ENCODE measurements at places on chromosomes 13 and 19.

GRCh38 chr19:55113570-55114039 lies 3.8 kb downstream of the PPP1R12C start:
- no peak for DNase-seq

DNA sequence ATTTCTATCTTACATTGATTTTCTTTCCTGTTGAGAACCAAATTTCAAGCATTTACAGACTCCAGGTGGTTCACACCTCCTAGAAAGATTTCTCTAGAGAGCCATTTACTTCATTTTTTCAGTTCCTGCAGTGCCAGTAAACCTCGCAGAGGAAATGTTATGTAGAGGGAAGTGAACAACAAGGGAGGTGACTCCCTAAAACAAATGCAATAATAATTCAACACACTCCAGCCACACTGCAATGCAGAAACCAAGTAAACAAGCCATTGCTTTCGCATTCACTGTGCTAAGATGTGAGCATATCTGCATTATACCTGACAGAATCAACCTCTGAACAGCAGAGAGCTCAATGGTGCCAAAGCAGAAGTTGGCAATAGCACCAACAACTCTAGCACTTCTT lies 215.1 kb downstream of the RBM26 start:
- DNase-seq = no peak

DNA sequence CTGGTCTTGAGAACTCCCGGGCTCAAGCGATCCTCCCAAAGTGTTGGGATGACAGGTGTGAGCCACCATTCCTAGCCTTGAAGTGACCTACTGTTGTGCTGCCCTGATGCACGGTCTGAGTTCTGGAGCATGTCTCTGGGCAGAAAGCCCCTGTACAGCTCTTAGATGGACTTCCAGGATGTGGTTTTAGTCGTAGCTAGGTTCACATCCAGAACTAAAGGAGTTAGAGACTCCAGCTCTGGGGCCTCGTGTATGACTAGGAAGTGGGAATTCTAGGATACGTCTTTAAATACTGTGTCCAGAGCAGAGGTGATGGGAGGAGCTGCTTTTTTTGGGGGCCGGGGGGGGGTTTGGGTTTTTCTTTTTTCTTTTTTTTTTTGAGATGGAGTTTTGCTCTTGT lies 12.2 kb downstream of the UPF1 start:
- no peak for DNase-seq

DNA sequence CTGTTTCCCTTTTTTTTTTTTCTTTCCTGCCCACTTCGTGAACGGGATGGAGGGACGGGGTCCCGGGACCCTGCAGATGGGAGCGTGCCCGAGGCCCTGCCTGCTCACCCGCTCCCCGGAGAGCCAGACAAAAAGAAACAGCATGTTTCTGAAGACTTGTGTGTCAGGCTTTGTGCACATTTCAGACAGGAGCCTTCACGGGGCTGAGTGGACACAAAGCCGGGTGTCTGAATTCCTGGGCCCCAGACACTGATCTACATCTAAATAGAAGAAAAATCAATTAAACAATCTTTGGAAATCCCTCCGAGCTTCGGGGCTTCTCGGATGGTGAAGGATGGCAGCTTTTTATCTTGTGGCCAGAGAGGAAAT lies 4.2 kb downstream of the PGPEP1 start:
- no peak for DNase-seq

Data from NCI-H146 (cell line).